Mammary epithelial cell (primary cell): ENCODE measurements at places on chromosomes 4 and X. TPM values are rescaled to one million over a fixed set of nuclear protein-coding genes. Genes with fewer than 3 reads are reported as not detected.

DNA sequence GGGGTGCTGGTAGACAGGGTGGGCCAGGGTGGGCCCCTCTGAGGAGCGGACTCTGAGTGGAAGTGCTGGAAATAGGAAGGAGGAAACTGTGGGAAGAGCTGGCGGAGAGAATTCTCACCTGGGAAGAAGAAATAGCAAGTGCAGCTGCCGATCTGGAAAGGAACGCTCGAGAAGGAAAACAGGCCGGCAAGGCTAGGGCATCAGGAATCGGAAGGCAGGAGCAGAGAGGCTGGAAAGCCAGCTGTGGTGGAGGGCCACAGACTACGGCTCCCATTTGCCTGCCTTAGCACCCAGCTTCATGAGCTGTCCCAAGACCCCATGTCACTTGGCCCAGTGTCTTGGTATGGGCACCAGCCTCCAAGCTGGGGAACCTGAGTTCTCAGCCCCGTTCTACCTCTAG lies 37.3 kb downstream of the DCTD start:
- DNase-seq: no peak

GRCh38 chr4:152460488-152460887 lies 75.4 kb downstream of the FBXW7 start:
- peak; percentile 14 for DNase-seq

Gene RS1
- total RNA-seq: not detected

Gene CCNA2
- total RNA-seq: 9.2 and 34.9 TPM in 2 replicates

Gene CTAG1B
- not detected in 2 replicates for total RNA-seq
